ENCODE measurements at places on chromosomes 2 and 18. TPM values are rescaled to one million over a fixed set of nuclear protein-coding genes. Genes with fewer than 3 reads are reported as not detected.

TWIST2 gene
- 20.4 TPM for total RNA-seq

GRCh38 chr18:6994771-6995430 is 122.7 kb downstream of the LAMA1 start:
- peak; percentile 38 for DNase-seq

ITPRIPL1 gene
- 2.4 TPM for total RNA-seq

MYOM1 gene
- total RNA-seq = not detected

PLEKHH2 gene
- 0.51 TPM for total RNA-seq

ASPRV1 gene
- total RNA-seq = 1.2 TPM

Data from Daoy (cell line).